Stimulated activated CD4-positive, alpha-beta T cell treated with anti-CD3 and anti-CD28 coated beads, Interleukin-15, amount 100 ng/mL, for 1 hour (primary cell): ENCODE measurements at places on chromosomes 1 and 21.

DNA sequence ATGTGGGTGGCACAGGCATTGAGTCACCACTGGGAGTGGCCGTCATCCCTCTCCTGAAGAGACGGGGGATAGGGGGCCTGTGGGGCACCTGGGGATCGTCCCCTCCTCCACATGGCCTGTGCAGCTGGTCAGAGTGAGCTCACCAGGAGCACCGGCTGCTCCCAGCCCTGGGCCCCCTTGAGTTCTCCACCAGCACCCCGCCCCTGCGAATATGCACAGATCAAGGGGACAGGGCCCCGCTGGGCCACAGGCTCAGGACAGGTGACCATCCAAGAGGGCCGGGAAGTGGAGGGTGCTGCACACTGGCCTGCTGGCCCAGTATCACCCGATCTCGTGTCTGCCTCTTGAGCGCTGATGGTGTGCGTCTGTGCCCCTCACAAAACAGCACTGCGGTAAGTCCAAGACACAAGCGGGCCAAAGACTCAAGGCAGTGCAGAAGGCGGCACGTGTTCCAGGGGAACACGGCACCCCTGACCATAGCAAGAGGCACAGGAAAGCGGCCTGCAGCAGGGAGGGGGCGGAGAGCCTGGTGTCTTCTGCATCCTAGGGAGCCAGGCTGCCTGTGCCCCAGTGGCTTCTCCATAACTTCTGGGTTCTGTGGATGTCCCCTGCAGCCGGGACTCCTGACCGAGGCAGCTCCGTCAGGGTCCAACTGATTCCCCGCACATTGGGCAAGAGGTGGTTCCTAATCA is 18.1 kb upstream of the TSPEAR start:
- DNase-seq: no peak

DNA sequence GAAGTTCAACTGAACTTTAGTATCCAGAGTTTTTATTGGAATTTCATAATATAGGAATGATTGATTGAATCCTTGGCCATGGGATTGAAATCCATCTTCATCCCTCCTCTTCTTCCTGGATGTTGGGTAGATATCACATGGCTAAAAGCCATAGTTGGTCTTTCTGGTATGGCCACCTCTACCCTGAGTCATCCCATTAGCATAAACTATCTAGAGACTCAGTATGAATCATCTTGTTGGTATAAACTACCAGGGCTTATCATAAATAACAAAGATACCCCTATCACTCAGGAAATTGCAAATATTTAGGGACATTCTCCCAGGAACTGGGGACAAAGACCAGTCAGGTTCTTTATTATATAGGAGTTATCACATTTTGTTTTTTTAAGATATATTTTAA is 21.2 kb upstream of the ZP4 start:
- no peak for DNase-seq

GRCh38 chr1:172827841-172828240 is 168.9 kb downstream of the FASLG start:
- DNase-seq: no peak

- DNase-seq: no peak
Observed at GRCh38 chr1:185956881-185957280, 222.7 kb downstream of the HMCN1 start.

GRCh38 chr21:30232011-30232410 is 16.1 kb upstream of the CLDN8 start:
- DNase-seq: no peak

GRCh38 chr1:176501599-176501998 is 38.6 kb downstream of the PAPPA2 start:
- no peak for DNase-seq

DNA sequence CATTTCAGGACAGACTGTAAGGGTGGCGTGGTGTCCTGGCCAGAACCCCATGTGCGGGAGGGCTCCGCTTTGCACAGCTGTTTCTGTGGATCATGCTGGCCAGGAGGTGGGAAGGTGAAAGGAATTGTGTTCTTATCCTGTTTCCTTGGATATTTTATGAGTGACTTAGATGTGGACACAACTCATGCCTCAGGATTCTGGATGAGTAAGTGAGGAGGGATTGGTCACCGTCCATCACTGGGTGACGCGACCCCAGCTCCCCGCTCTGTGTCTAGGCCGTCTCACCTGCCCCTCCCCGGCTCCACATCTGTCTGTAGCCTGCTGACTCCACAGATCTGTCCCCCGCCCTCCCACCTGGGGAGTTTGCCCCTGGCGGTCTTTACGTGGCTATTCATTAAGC is 48.8 kb downstream of the PIK3CD start:
- no peak for DNase-seq

GRCh38 chr1:245046769-245047168 is 108.0 kb upstream of the KIF26B start:
- no peak for DNase-seq

- no peak for DNase-seq
Observed at GRCh38 chr1:201849372-201850052, 20.6 kb downstream of the IPO9 start.
